ENCODE measurements at places on chromosomes 13 and 19. TPM values are rescaled to one million over a fixed set of nuclear protein-coding genes. Genes with fewer than 3 reads are reported as not detected.
A peak's percentile ranks its signal among the peaks of the same experiment; 100 is the strongest.

Gene PDE4C
- total RNA-seq: 0.38 TPM

- no peak for DNase-seq
These were observed 3.0 kb downstream of the OPA3 start for GRCh38 chr19:45581576-45581975.

Gene PROZ
- not detected for total RNA-seq

- peak; percentile 34 for DNase-seq
These were observed 2.9 kb upstream of the PTOV1 start for GRCh38 chr19:49847731-49848696.

DNA sequence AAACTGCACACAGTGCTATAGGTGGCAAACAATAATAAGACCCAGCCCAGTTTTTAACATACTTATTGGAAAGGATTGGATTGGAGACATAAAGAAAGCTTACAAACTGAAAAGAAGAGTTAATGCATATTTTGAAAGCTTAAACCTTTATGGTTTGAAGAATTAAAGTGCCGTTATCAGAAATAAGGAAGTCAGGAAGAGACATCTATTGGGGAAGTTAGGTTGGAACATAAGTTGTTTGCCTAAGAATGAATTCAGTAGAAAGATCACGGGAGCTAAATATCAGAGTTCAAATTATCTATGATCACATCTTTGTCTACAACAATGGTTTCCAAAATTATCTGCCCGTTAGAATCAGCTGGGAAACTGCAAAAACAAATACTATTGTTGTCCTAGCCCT lies 767.9 kb downstream of the PCDH9 start:
- no peak for DNase-seq

All from activated CD8-positive, alpha-beta T cell treated with anti-CD3 and anti-CD28 coated beads for 36 hours (primary cell).